NT2/D1 (cell line): ENCODE measurements at places on chromosomes 1 and 21.

- DNase-seq = no peak
Measured at GRCh38 chr1:24896596-24897262, 33.3 kb downstream of the RUNX3 start.

DNA sequence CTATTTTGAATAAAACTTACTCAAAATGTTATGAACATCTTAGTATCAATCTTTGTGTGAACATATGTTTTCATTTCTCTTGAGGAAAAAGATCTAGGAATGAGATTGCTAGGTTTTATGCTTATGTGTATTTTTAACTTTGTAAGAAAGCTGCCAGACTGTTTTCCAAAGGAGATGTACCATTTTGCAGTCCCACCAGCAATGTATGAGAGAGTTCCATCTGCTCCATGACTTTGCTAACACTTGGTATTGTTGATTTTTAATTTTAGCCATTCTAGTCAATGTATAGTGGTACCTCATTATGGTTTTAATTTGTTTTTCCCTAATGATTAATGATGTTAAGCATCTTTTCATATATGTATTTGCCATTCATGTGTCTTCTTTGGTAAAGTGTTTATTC is 132.5 kb downstream of the ZMYM4 start:
- no peak for DNase-seq

GRCh38 chr21:42474043-42474831 is 21.8 kb downstream of the RSPH1 start:
- DNase-seq = no peak

- DNase-seq = no peak
Measured at GRCh38 chr1:95042286-95042685, 30.5 kb downstream of the ALG14 start.

GRCh38 chr1:197937892-197938291 is 20.7 kb downstream of the LHX9 start:
- no peak for DNase-seq

- no peak for DNase-seq
Measured at GRCh38 chr1:227607336-227607898, 44.1 kb downstream of the ZNF678 start.

DNA sequence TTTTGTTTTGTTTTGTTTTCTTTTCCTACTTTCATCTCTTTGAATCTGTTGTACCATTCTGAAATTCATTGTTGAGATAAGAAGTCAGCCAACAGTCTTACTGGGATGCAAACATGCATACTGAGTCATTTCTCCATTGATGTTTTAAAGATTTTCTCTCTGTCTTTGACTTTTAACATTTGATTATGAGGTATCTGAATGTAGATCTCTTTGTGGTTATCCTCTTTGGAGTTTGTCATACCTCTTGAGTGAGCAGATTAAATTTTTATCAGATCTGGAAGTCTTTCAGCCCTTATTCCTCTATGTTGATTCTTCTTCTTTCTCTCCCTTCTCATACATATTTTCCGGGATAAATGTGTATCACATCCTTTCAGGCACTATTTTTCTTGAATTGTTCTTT is 406.9 kb upstream of the NCAM2 start:
- DNase-seq = no peak

DNA sequence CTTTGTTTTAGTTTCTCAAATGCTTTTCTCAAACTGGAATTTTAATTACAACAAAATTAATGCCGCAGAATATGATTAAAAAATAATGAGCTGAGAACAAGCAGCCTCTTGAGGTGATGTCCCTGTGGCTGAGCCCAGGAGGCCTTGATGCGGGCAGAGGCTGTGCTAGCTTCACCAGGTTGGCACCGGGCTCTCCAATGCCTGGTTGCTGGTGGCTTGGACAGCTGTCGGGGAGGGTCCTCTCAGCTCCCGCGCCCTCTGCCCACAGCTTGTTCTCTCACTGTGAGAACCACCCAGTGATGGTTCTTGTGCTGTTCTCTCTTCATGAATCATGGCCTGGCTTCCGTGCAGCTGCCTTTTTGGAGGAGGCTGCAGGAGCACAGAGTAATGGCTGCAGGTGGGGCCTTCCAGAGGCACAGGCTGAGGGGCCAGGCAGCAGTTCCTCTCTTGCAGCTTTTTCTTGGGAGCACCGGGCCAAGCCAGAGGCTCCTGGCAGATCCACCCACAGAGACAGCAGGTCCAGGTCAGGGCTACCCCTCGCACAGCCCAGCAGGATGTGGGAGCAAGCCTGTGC is 156.3 kb downstream of the PCBP3 start:
- DNase-seq = no peak

DNA sequence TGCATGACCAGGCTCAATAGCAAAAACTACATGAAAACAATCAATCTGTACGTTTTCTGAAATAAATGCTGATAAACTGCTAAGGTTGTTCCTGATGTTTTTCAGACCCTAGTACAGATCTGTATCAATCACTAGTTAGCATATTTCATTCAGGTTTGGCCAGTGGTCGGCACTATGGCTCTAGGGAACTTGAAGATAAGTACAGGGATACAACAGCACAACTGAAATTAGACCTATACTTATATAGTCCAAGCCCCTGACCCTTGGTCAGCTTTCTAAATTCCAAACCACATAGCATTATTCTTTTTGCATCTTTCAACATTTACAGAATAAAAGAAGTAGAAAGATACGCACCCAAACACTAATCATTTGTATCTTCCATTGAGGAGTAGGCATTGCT is 142.7 kb downstream of the PLPPR4 start:
- DNase-seq = no peak

- no peak for DNase-seq
Measured at GRCh38 chr1:67700220-67700619, 15.2 kb downstream of the GADD45A start.

DNA sequence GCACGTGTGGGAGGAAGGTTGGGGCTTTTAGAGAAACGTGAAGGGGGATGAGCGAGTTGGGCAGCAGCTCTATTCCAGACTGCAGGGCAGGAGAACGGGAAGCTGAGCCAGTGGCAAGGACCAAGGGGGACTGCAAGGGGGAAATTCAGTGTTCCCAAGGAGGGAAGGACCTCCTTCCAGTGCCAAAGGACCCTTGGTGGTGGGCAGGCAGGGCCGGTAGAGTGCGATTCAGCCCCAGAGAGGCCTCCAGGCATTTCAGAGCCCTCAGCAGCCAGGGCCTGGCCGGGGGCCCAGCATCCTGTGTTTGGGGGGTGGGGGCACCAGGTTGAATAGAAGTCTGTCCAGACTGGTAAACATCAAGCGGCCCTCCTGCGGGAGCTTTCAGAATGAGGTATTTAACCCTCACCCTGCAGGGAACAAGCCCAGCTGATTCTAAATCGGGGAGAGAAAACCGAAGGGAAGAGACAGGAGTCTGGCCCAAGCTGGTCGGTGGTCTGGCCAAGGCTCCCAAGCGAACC is 2.3 kb downstream of the COL9A2 start:
- no peak for DNase-seq

DNA sequence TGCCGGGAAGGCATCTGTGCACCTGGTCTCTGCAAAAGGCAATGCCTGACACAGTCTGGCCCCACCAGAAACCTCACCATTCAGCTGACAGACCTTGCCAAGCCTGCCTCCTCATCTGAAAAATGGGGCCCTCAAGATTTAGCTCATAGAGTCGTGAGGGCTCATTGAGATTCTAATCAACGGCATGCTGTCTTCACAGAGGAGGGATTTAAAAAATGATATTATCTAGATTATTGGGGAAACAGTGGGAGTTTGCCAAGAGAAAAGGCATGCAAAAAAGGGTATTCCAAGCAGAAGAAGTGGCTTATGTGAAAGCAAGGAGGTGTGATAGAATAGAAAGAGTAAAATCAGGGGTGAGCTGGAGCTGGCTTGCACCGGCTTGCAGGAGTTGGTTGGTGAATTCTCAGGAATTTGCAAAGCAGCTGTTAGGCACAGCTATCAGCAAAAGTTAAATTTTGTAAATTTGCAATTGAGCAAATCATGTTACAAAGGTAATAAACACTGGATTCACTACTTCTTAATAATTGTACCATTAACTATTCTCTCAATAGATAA is 91.7 kb upstream of the WNT4 start:
- no peak for DNase-seq

DNA sequence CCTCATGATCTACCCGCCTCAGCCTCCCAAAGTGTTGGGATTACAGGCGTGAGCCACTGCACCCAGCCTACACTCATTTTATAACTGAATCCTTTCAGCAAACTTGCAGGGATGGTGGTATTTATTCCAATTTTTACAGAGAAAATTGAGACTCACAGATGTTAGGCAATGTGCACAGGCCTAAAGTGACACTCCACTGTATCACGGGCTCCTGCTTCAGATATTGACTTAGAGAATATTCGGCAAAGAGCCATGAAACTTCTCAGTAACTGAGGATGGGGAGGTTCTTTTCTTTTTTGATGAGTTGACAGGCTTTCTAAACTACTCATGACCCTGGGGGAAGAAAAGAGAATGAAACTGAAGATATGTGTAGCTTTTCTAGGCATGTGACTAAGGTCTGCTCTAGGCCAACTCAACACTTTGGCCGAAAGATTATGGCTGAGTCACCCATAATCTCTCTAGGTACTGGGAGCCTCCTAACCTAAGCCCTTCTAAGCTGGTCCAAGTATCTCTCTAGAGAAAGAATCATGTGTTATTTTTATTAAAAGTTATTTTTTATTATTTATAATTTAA is 19.9 kb upstream of the PTCH2 start:
- DNase-seq = no peak

- no peak for DNase-seq
Measured at GRCh38 chr1:110673805-110674336, 869 bp downstream of the KCNA3 start.

DNA sequence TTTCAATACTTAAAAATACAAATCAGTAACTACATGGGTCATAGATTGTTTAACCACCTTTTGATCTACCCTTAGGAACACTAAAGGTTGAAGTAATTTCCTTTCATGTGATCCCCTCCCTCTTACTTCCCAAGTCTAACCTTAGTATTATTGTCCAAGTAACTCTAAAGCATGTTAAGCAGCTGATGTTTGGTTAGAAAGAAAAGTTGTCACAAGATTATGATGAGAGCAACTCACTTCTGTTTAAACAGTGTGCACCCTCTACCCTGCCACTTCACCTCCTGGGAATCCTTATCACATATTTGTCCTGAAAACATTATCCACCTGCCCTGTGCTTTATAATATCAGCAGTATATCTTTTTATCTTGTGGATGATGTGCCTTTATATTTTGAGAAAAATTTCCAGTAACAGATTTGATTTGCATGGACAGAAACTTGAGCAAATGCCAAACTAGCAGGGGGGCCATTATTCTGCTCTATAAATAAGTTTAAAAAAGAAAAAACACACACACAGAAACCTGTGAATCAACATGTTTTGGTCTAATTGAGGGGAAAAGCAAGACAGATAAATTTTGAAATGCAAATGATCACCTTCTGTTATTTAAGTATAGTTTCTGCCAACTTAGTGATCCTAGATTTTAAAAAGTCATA is 194.3 kb downstream of the RPS6KC1 start:
- DNase-seq = no peak

DNA sequence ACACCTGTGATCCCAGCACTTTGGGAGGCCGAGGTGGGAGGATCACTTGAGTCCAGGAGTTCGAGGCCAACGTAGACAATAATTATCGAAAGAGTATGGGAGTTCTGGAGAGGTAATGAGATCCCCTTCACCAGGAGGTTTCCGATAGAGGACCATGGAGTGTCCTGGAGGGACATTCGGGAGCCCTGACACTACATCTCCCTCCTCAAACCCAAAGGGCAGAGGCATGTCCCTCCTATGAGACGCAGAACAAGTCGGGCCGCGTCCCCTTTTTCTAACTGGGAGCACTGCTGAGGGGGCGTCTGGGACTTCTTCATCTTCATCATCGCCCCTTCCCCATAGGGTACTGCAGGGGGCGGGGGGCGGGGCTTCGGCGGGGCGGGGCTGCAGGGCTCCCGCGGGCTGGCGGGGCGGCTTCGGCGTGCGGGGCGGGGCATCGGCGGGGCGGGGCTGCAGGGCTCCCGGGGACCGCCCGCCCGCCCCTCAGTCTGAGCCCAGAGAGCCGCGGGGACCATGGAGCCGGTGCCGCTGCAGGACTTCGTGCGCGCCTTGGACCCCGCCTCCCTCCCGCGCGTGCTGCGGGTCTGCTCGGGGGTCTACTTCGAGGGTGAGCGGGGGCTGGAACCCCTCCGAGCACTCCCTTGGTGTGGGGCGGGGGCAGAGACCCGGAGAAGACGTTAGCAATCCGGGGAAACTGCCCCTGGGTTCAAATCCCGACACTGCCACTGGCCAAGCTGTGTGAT is at the start of gene THEMIS2:
Gene THEMIS2 (plus strand): TSS at position 486 of the 743 bp plus-strand sequence. CDS start 28 bp downstream, at position 514.
- DNase-seq = peak; percentile 46

DNA sequence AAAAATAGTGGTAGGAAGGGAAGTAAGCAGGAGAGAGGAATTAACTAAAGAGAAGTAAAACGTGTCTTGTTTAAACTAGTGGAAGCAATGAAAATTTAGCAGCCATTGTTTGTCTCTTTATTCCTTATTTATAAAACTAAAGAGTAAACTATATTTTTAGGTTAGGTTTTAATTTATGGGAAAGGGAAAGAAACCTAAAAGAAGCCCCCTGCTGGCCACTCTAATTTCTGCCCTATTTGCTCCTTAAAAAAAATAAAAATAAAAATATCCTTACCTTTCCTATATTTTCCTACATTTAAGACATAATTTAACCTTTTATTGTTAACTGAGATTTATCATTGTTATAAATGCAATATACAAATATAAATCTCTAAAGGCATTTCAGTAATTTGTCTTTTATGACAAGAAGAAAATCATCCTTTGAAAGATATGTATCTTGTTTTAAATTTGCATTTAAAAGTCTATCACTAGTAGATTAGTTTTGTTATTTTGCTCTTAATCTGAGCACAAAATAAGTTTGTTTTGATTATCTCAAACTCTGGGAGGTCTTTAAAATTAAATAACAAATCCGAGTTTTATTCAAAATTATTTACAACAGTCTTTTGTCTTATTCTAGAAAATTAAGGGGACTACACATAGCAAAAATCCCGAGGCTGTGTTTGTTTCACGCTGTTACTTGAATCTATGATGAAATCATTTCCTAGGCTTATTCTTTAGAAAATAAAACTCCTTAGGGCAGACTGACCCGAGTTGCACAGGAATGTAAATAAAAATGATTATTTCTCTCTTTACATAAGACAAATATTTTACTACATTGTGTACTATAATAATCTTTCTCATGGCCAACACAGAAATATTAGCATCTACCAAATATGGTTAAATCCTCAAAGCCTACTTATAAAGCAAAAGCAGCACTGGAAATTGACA is 201.7 kb downstream of the NRIP1 start:
- no peak for DNase-seq

DNA sequence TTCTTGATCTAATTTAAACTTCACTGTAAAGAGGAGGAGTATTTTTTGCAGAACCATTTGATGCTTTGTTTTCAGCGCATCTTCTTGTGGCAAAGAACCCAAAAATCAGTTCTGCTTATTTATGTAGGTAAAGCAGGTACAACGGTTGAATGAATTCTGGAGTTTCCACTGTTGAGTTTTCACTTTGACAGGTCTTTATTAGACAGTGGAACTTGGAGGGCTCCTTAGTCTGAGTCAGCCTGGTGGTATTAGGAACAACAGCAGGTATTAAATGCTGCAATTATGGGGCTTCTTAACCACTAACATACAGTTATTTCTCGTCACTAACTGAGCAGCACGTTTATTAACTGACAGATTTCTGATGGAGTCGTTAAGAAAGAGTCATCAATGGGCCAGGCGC is 1.2 kb downstream of the LRIG2 start:
- DNase-seq = no peak
